ENCODE measurements at places on chromosomes 13 and 19.

GRCh38 chr13:32040689-32041088 is 9.1 kb downstream of the FRY start:
- DNase-seq: no peak

GRCh38 chr13:60572855-60573254 is 175.8 kb downstream of the TDRD3 start:
- DNase-seq: no peak

DNA sequence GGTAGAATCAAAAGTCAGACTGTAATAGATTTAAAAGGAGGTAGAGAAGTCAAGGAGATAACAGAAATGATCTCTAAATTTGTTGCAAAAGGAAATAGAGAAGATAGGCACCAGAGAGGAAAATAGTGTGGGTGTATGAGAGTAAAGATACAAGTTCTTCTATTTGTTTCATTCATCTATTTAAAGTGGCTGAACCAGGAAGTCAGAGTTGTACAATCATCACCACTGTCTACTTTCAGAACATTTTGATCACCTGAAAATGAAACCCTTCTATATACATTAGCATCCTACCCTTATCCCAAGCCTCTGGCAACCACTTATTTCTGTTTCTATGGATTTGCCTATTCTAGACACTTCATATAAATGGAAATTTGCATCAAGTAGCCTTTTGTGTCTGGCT is 36.7 kb downstream of the INTS6 start:
- DNase-seq: no peak

DNA sequence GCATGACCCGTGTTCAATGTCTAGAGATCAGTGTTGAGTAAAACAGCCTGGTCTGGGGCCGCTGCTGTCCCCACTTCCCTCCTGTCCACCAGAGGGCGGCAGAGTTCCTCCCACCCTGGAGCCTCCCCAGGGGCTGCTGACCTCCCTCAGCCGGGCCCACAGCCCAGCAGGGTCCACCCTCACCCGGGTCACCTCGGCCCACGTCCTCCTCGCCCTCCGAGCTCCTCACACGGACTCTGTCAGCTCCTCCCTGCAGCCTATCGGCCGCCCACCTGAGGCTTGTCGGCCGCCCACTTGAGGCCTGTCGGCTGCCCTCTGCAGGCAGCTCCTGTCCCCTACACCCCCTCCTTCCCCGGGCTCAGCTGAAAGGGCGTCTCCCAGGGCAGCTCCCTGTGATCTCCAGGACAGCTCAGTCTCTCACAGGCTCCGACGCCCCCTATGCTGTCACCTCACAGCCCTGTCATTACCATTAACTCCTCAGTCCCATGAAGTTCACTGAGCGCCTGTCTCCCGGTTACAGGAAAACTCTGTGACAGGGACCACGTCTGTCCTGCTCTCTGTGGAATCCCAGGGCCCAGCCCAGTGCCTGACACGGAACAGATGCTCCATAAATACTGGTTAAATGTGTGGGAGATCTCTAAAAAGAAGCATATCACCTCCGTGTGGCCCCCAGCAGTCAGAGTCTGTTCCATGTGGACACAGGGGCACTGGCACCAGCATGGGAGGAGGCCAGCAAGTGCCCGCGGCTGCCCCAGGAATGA is 1.5 kb upstream of the CEACAM5 start:
- no peak for DNase-seq

GRCh38 chr13:46146898-46147297 is 35.1 kb downstream of the LCP1 start:
- no peak for DNase-seq

Measured in adipocyte (in vitro differentiated cells).